ENCODE measurements at places on chromosomes 5 and 9. TPM values are rescaled to one million over a fixed set of nuclear protein-coding genes. Genes with fewer than 3 reads are reported as not detected.

DNA sequence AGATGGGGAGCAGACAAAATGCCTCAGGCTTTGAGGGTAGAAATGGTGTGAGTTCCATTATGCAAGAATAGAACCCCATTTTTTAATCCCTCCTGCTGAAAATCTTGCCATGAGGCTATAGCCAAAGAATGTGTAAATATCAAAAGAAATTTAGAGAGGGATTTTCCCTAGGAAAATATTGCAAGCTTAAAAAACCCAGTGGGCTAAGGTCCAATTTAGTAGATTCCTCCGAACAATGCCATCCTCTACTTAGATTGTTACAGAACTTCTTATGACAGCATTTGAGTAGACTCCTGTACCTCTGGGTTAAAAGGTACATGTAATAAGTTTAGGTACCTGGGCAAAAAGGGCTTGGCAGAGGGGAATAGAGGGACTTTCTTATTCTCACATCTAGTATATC, 138.4 kb downstream of the GHR start:
- DNase-seq, result no peak

DNA sequence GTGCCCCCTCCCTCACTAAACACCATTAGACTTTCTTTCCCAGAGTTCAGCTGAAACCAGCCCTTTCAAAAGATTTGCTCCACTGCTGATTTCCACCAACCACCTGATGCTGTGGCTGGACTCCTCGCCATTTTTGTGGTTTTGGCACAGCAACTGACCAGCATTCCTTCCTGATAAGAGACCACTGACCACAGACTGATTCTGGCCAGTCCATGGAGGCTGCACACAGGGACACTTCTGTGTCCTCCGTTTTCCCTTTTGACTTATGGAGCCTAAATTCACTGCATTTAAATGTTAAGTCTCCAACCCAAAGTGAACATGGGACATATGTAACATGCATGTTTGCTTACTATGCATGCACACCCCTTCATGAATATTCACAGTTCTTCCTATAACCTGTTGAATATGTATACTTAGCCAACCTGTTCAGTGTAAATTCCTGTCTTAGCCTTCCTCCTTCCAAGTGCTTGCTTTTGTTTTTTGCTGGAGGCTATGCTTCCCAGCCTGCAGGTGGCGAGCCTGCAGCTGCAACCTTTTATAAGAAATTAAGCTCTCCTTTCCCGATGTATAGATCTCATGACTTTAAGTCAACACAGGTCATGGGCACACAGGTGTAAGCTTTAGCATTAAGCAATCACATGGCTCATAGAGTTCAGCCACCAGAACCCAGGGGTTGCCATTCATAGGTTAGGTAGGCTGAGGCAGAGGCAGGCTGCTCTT, 78.7 kb downstream of the ACTL7B start:
- no peak for DNase-seq

- peak; percentile 28 for DNase-seq
These were observed 25.7 kb downstream of the CEP72 start for GRCh38 chr5:637581-638450.

DNA sequence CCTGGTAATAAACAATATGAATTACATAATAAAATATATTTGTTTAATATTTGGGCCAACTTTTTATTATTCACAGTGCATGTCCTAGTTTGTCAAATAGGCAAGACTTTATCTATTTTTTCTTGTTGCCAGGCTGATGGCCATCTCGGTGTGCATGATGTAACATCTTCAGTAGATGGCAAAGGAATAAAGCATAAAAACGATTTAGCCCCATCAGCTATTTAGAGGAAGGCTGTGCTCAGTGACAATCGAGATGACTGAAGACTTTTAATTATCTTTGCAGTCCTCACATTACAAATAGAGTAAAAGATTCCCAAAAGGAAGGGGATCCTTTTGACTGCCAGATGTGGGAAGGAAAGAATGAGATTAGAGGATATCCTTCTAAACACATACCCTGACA, 358.5 kb downstream of the PTPRD start:
- DNase-seq, result no peak

DNA sequence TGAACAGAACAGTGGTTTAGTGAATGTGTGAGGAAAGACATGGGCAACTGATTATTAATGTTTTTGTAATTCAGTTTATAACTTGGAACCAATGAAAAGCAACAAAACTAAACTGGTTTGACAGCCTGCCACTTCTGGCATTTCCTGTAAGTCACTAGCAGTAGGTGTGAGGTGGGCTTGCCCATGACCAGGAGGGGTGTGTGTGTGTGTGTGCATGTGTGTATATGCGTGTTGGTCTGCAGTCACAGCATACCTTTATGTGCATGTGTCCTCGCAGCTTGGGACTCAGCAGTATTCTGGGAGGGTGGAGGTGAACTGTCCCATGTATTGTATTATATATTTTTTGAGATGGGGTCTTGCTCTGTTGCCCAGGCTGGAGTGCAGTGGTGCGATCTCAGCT, 32.3 kb downstream of the OTULIN start:
- DNase-seq, result no peak

GRCh38 chr5:59039296-59040023, 456.6 kb downstream of the RAB3C start:
- peak; percentile 92 for DNase-seq

DNA sequence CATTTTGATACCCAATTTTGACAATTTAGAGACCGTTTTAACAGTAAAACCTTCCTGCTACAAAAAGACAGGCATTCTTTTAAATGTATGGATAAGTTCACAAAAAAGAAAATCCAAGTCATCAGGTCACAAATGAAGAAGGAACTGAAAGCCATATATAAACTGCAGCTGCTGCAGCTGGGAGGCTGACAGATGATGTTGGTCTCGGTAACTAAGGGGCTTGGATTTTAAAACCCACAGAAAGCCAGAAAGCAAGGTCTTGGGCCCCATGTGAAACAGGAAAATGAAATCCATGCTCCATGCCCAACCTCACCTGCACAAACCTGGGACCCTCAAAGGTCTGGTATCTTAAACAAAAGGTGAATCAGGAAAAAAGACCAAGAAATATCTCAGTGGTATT, 15.7 kb upstream of the C5orf34 start:
- DNase-seq, result no peak

Gene C9orf72
- total RNA-seq, result 26.8 TPM

Gene SH3TC2
- total RNA-seq, result 0.34 TPM

Measured in psoas muscle (tissue), 8 donors.